C1 segment of cervical spinal cord (tissue), 14 donors: ENCODE measurements at places on chromosomes 3 and 15.

GRCh38 chr3:45972534-45973402 is 22.9 kb downstream of the FYCO1 start:
- DNase-seq = no peak

GRCh38 chr3:17986348-17986816 is 244.0 kb upstream of the TBC1D5 start:
- no peak for DNase-seq

DNA sequence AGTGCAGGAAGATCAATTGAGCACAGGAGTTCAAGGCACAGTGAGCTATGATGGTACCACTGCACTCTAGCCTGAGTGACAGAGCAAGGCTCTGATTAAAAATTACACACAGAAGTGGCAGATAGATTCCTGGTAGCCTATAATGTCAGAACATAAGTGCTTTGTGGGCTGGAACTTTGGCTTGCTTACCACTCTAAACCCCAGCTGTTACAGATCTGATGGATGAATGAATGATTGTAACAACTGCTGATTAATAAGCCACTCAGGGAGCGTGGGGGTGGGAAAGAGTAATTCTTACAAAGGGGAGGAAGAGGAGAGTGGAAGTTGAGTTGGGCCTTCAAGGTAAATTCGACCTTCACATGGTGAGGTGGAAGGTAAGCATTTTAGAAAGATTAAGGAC is 40.9 kb upstream of the PTPN23 start:
- DNase-seq = no peak

- DNase-seq = no peak
Measured at GRCh38 chr3:73314151-73314951, 252.9 kb downstream of the EBLN2 start.

GRCh38 chr15:45549541-45550220 is 27.1 kb upstream of the SLC30A4 start:
- no peak for DNase-seq

- no peak for DNase-seq
Measured at GRCh38 chr3:120198305-120198878, 86.6 kb downstream of the GPR156 start.

- DNase-seq = no peak
Measured at GRCh38 chr15:87269566-87269965, 987.0 kb downstream of the NTRK3 start.

DNA sequence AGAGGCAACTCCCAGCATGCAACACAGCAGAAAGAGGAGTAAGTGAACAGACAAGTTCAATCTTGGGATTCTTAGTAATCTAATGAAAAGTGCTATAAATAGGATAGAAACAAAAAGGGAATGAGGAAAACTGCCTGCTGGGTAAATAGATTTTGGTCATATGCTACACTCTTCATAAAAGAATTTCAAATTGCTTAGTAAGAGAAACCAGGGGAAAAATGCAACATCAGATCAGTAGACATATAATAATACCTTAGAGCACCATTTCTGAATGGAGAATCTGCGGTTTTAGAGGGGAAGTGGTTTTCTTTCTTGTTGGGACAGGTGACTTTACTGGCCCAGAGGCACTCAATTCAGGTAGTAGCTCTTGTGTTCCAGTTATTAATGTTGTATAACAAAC is 13.4 kb upstream of the TBC1D5 start:
- no peak for DNase-seq

- DNase-seq = no peak
Measured at GRCh38 chr15:74960995-74961588, 4.5 kb upstream of the RPP25 start.

DNA sequence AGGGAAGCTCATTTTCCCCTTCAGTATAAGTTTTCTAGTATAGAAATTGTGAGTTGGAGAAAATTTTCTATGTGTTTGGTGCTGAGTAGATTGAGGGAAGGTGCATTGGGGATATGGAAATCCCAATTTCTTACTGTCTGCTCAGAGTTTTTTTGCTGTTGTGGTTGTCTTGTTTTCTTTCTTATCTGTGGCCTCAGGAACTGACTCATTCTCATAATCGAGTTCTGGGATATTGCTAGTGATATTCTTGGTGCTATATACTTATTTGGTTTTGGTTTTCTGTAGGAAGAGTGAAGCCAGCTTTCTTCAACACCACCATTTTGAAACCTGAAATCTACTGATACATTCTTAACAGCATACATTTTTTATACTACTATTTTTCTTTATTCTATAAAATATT is 869.2 kb downstream of the DIPK2A start:
- no peak for DNase-seq

- no peak for DNase-seq
Measured at GRCh38 chr3:120524171-120524923, 71.8 kb upstream of the NDUFB4 start.

- DNase-seq = no peak
Measured at GRCh38 chr3:89787979-89788378, 680.6 kb downstream of the EPHA3 start.

GRCh38 chr3:152376351-152377183 is 107.8 kb downstream of the MBNL1 start:
- peak; percentile 39 for DNase-seq
